DMS53 (cell line): ENCODE measurements at places on chromosomes 7 and 10.

GRCh38 chr10:89364531-89364930 lies 13.3 kb upstream of the IFIT1B start:
- no peak for DNase-seq

DNA sequence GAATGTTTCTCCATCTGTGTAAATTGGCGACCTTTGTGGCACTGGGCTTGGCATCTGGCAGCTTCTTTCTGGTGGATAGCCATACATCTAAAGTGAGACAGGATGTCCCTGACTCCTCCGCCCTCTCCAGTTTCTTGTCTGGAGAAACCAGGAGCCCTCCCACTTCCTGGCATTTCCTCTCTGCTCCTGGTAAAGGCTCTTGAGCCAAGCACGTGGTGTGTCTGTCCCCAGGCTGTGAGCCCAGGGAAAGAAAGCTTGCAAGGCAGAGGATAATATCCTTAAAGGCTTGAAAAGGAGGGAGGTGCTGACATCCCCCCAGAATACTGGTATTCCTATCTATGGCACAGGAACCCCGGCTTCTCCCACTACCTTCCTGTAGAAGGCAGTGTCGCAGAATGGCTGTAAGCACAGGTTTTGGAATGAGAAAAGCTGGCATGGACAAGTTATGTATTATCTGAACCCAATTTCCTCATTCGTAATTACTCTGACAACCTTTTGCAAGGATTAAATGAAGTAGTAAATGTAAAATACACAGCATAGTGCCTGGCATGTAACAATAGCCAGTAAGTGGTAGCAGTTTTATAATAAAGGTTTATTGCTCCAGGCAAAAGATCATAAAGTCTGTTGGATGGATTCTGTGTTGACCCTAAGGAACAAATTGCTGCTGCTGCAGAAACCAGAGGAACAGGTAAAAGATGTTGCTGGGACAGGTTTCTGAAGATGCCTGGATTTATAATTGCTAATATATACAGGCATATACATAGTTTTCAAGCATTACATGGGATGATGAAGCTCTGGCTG lies 11.8 kb upstream of the ACSL5 start:
- peak; percentile 71 for DNase-seq

- DNase-seq, result no peak
These were observed 162.9 kb upstream of the PRSS58 start for GRCh38 chr7:142420554-142421362.

DNA sequence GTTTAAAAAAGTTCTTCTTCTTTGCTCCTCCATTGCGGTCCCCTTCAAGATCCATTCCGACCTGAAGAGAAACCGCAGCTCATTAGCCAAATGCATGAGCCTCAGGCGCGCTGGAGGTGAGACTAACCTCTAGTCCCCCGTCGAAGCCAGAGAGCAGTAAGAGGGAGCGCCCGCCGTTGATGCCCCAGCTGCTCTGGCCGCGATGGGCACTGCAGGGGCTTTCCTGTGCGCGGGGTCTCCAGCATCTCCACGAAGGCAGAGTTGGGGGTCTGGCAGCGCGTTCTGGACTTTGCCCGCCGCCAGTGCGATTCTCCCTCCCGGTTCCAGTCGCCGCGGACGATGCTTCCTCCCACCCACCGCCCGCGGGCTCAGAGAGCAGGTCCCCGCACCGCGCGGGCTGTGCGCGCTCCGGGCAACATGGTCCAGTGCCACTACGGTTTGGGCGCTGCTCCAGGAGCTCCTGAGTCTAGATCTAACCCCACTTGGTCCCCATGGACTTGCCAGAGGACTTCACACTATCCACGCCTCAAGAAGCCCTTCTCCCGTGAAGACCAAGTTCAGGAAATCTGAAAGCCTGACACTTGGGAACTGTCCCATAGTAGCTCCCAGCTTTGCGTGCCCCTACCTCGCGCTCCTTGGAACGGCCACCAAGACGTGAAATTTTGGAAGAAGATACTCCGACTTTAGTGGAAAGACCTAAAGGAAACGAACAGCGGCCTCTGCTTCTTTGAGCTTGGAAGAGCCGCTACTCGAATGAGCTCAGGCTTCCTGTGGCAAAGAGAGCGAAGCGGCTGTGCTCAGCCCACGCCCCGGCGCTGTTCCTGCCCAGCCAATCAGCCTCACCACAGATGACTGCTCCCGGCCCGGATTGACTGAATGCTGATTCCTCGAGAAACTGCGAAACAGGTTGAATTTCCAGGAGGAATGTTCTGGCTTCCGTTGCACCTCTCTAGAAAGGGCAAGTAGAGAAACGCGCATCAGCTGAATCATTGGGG lies at the start of gene ABCB1:
Gene ABCB1, minus strand, starts transcription at position 755 of the 995 bp plus-strand sequence. Its CDS starts 700 bp downstream, at position 55.
- DNase-seq, result peak; percentile 97

GRCh38 chr10:62794306-62794705 lies 10.2 kb upstream of the ADO start:
- DNase-seq, result no peak

- no peak for DNase-seq
These were observed 24.2 kb upstream of the RASSF4 start for GRCh38 chr10:44935201-44935965.

DNA sequence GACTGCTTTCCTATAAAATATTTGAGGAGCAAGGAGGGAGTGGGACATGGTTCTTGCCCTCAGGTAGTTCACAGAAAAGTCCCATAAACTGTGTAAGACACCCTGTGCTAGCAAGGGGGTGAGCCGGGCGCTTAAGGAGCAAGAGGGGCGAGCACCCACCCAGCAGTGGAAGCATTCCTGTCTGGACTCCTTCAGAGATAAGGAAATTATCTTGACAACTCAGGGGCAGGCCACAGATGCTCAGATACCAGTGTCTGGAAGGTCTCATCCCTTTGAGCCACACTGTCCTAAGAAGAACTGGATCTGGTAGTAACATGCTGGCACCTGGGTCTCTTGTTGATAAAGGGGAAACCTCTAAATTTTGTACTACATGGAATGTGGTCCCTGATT lies 54.1 kb downstream of the DAGLB start:
- DNase-seq, result no peak

- DNase-seq, result no peak
These were observed 542.7 kb downstream of the TNS3 start for GRCh38 chr7:47039089-47039648.

- DNase-seq, result no peak
These were observed 5.9 kb upstream of the SUN1 start for GRCh38 chr7:826230-826917.

DNA sequence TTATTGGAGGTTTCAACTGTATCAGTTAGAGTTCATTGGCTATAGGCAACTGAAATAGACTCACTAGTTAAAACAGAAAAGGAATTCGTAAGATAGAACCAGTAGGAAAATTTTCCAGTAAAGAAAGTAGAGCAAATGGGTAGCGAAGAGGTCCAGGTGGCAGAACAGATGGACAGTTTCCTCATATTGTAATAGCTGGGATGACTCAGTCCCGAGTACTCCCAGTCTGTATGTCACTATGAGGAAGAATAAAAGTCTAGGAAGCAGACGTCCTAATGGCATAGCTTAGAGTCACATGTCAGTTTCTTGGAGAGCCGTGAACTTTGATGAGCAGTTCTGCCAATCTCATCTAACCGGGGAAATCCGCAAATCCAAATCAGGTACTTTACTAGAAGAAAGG lies 95.3 kb downstream of the RNF32 start:
- DNase-seq, result peak; percentile 52

DNA sequence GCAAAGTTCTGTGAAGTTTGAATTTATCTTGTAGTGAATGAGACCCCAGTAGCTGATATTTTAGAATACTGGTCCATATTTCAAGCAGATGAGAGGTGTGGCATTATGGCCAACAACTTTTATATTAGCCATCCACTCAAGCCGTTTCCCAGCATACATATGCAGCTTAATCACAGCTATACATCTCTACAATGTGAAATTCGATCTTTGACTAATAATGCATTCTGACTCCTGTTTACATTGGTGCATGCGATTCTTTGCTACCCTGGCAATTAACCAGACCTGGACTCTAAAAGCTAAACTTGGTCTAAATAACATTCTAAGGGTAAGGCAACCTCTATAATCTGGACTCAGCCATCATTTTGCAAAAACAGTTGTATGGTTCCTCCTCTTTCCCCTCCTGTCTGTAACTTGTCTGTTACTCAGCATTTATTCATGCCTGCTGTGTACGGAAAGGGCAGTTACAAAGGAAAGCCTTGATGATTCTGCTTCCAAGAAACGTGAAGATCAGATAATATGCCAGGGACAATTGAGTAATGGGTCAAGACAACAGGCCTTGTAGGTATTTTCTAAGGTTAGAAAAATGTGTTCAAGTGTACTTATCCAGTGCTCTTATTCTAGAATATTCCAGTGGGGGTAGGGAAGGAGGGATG lies 50.6 kb downstream of the PNLIPRP2 start:
- DNase-seq, result no peak
